Activated T-cell treated with anti-CD3 and anti-CD28 coated beads, Interleukin-2, amount 50 U/mL, for 24 hours (primary cell): ENCODE measurements at places on chromosomes 5 and 9.

DNA sequence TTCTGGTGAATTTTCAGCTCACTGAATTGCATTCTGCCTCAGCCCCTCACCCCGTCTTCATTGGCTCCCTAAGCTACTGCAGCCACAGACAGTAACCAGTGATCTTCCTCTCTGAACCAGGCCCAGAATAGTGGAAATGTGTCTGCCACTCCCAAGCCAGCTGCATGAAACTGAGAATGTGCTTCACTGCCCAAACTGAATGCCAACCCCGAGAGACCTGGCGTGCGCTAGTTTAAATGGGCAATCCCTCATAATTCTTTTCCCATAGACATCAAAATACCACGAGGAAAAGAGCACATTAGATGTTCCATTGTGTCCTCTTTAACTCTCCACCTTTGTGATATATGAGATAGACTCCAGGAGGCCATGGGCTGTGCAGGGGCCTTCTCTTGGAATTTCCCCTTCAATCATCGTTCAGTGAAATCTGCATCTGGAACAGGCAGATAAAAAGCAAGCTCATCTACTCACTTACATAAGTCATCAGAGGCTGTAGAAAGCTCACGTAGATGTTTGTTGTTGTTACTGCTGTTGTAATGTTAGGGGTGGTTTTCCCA lies 320.2 kb downstream of the NFIB start:
- DNase-seq, result no peak
- no peaks in the 10 kb centered on the region for H3K27me3 ChIP-seq
- H3K36me3 ChIP-seq, result no peaks in the 10 kb centered on the region
- no peak overlapping the region for H3K4me3 ChIP-seq

DNA sequence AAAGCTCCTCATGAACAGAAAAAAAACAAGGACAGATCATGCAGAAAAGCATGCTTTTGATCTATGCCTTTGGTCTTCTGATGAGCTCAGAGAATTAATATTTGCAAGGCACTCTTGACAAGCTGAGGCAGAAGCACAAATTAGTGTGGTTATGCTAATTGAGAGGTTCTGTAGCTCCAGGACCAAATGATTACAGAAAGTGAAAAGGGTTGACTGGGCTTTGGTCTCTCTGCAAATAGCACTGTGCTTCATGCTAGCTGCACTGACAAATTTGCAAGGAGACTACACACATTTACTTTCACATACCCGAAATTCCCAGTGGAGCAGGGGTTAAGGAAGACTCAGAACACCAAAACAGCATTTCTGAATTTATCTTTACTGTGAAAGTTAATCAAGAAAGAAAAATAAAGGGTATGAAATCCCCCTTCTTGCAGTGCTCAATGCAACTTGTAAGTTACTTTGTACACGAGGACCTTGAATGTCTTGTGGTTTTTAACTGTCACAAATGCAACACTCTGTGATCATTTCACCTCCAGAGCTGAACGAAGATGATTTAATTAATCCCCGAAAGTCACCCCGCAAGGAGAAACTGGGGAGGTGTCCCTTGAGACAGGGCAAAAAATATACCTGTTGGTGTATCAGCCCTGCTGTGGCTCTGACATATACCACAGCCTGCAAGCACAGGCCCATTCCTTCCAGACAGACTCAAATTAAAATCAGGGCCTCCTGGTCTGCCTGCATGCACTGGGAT lies 11.9 kb downstream of the RAPGEF1 start:
- no peaks in the 10 kb centered on the region for H3K27me3 ChIP-seq
- DNase-seq, result no peak
- peak overlapping the region; percentile 61 for H3K4me3 ChIP-seq
- peaks cover 45% of the 10 kb centered on the region for H3K36me3 ChIP-seq

DNA sequence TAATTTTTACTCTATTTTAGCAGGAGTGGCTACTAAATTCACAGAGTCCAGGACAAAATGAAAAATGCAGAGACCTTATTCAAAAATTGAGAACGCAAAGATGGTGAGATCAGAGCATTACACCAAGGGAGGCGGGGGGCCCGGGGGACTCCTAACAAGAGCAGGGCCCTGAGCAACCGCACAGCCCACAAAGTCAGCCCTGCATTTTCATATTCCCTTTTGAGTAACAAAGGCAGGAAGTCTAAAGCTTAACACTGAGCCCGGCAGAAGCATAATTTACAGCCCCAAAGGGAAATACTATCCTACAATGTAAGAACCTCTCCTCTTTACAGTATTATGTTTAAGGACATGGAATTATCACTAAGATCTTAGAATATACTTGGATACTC lies 69.4 kb downstream of the TLE1 start:
- DNase-seq, result no peak
- no peaks in the 10 kb centered on the region for H3K36me3 ChIP-seq
- no peak overlapping the region for H3K27ac ChIP-seq
- no peaks in the 10 kb centered on the region for H3K27me3 ChIP-seq

- H3K27ac ChIP-seq, result no peak overlapping the region
- no peak for DNase-seq
- peaks cover 19% of the 10 kb centered on the region for H3K27me3 ChIP-seq
- H3K4me3 ChIP-seq, result no peak overlapping the region
- H3K4me1 ChIP-seq, result no peaks in the 10 kb centered on the region
These were observed 12.6 kb downstream of the LIFR start for GRCh38 chr5:38543886-38544285.

GRCh38 chr5:128413356-128413755 lies 124.7 kb downstream of the FBN2 start:
- no peaks in the 10 kb centered on the region for H3K27me3 ChIP-seq
- H3K4me3 ChIP-seq, result no peak overlapping the region
- no peak overlapping the region for H3K27ac ChIP-seq
- no peak for DNase-seq
- H3K36me3 ChIP-seq, result no peaks in the 10 kb centered on the region

GRCh38 chr5:143717400-143717799 lies 94.6 kb upstream of the HMHB1 start:
- H3K36me3 ChIP-seq, result no peaks in the 10 kb centered on the region
- DNase-seq, result no peak
- no peaks in the 10 kb centered on the region for H3K4me1 ChIP-seq

GRCh38 chr9:106846857-106847256 lies 16.1 kb upstream of the ZNF462 start:
- no peak for DNase-seq
- no peak overlapping the region for H3K27ac ChIP-seq
- no peak overlapping the region for H3K4me3 ChIP-seq
- peaks cover 2% of the 10 kb centered on the region for H3K27me3 ChIP-seq
- no peaks in the 10 kb centered on the region for H3K36me3 ChIP-seq

GRCh38 chr5:4361753-4362152 lies 766.1 kb downstream of the IRX1 start:
- H3K27ac ChIP-seq, result no peak overlapping the region
- H3K4me1 ChIP-seq, result no peaks in the 10 kb centered on the region
- H3K36me3 ChIP-seq, result no peaks in the 10 kb centered on the region
- DNase-seq, result no peak
- no peaks in the 10 kb centered on the region for H3K27me3 ChIP-seq

DNA sequence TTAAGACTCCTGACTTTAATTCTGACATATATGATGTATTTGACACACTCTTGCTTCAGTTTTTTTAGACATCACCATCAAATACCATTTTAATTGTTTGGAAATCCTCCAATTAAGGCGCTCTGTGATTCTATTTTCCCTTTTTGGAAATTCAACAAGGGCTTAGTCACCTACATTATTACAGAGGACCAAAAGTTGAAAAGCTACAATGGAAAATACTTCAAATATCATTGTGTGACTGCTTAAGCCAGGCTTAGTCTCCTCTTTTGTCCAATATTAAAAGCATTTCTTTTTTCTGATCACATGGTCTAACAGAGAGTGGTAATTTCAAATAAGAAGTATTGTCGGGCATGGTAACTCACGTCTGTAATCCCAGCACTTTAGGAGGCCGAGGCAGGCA lies 160.3 kb downstream of the CEMIP2 start:
- H3K27ac ChIP-seq, result no peak overlapping the region
- no peak for DNase-seq
- no peaks in the 10 kb centered on the region for H3K27me3 ChIP-seq
- H3K36me3 ChIP-seq, result no peaks in the 10 kb centered on the region

DNA sequence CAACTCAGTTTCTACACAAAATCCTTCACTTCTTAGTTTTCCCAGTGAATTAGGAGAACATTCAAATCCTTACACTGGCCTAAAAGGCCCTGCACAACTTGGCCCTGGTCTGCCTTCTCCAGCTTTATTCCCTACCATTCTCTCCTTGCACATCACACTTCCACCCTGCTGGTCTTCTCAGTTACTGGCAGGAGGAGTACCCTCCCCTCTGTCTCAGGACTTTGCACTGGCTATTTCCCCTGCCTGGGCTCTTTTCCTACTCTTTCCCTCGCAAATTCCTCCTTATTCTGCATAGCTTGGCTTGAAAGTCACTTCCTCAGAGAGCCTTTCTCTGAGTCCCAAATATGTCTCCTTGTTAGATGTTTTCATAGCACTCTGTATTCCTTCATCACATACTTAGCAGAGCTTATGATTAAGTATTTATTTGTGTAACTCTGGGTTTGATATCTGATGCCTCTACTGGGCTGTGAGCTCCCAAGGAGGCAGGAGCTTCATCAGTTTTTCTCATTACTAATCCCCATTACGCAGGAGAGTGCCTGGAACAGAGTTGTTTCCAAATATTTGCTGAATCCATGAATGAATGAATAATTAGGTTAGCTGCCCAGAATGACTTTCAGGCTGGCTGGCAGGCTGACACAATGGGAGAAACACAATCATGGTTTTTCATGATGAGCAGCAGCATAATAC lies 159.8 kb upstream of the KLF9 start:
- no peaks in the 10 kb centered on the region for H3K36me3 ChIP-seq

DNA sequence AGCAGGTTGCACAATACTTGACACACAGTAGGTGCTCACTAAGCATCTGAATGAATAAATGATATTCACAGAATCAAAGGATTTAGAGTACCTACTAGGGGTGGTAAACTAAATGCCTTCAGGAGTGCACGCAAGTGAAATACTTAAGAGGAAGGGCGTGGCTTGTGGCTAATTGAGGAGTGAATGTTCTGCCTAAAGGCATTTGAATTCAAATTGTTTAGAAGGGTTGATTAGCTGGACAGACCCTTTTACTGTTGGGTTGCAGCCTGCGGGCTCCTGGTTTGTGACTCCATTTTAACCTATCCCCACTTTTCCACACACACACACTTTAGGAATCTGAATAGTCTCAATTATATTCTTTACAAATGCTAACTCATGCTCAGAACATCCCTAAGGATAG lies 63.1 kb downstream of the PPP2R2B start:
- no peak overlapping the region for H3K27ac ChIP-seq
- H3K27me3 ChIP-seq, result no peaks in the 10 kb centered on the region
- H3K4me1 ChIP-seq, result peaks cover 15% of the 10 kb centered on the region
- no peak for DNase-seq
- H3K36me3 ChIP-seq, result no peaks in the 10 kb centered on the region

- H3K36me3 ChIP-seq, result no peaks in the 10 kb centered on the region
- H3K27me3 ChIP-seq, result peaks cover 3% of the 10 kb centered on the region
- no peak for DNase-seq
- H3K4me3 ChIP-seq, result no peak overlapping the region
- no peaks in the 10 kb centered on the region for H3K4me1 ChIP-seq
- no peak overlapping the region for H3K27ac ChIP-seq
These were observed 68.2 kb upstream of the APC start for GRCh38 chr5:112669328-112669963.

DNA sequence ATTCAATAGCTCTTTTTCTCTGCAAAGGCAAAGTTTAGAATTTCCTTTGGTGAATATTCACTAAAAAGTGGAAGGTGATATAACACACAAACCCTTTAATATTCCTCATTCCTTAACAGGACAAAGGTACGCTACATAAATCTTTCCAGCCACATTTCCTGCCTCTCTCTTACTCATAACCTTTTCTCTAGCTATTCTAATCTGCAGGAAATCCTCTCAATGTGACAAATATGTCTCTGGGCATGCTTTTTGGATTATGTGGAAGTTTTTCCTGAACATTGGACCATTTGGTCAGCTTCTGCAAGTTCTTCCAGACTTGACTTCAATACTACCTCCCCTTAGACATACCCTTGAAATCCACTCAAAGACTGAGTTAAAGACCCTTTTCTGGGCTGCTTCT lies 186.3 kb upstream of the TUSC1 start:
- no peaks in the 10 kb centered on the region for H3K36me3 ChIP-seq
- H3K27ac ChIP-seq, result no peak overlapping the region
- H3K4me1 ChIP-seq, result no peaks in the 10 kb centered on the region
- H3K27me3 ChIP-seq, result no peaks in the 10 kb centered on the region

DNA sequence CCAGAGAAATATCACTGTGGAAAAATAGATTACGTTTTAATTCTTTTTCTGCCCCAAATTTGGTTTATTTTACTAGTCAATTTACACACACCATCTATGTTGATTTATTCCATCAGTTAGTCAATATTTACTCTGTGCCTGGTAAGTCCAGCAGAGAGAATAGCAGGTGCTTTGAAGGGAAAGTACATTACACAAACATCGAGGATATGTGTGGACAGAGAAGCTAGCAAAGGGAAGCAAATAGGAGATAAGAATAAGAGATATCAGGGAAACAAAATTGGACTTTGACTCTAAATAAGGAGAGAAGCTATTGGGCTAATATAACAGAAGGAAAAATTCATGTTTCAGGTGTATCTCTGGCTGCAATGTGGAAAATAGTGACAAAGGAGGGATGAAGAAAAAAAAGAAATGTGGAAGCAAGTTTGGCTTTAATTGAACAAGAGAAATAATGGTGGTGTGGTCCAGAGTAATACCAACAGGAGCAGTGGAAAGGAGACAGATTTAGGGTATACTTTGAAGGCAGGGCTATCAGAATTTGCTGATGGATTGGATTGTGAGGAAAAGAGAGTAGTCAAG lies 587.7 kb upstream of the CDH6 start:
- H3K4me3 ChIP-seq, result no peak overlapping the region
- DNase-seq, result no peak
- H3K27ac ChIP-seq, result no peak overlapping the region
- H3K27me3 ChIP-seq, result no peaks in the 10 kb centered on the region
- no peaks in the 10 kb centered on the region for H3K4me1 ChIP-seq

GRCh38 chr9:107423540-107423939 lies 66.0 kb downstream of the KLF4 start:
- H3K4me3 ChIP-seq, result no peak overlapping the region
- H3K36me3 ChIP-seq, result no peaks in the 10 kb centered on the region
- H3K4me1 ChIP-seq, result peaks cover 8% of the 10 kb centered on the region
- no peak overlapping the region for H3K27ac ChIP-seq
- no peak for DNase-seq

GRCh38 chr5:101585366-101585765 lies 682.3 kb upstream of the ST8SIA4 start:
- H3K27ac ChIP-seq, result no peak overlapping the region
- no peaks in the 10 kb centered on the region for H3K27me3 ChIP-seq
- DNase-seq, result no peak

DNA sequence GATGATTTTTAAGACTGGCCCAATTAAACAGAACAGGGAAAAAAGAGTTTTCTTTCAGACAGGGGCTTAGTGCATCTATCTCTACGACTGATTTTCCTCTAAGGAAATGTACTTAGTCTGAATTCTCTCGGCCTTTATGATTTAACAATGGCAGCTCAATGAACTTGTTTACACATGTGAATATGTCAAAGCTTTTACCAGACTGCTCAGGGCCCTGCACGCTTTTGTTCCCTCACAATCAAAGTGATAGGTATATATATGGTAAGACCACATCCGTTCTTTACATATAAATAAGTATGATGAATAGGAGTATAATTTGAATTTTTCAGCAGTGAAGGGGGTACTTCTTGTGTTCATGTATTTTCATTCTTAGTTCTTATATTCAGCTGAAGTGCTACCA lies 27.6 kb downstream of the LEAP2 start:
- H3K4me3 ChIP-seq, result no peak overlapping the region
- H3K4me1 ChIP-seq, result peaks cover 16% of the 10 kb centered on the region
- H3K36me3 ChIP-seq, result peaks cover 80% of the 10 kb centered on the region
- peak overlapping the region; percentile 18 for H3K27ac ChIP-seq
- no peaks in the 10 kb centered on the region for H3K27me3 ChIP-seq
